T-cell (primary cell): ENCODE measurements at places on chromosomes 7 and 10.

DNA sequence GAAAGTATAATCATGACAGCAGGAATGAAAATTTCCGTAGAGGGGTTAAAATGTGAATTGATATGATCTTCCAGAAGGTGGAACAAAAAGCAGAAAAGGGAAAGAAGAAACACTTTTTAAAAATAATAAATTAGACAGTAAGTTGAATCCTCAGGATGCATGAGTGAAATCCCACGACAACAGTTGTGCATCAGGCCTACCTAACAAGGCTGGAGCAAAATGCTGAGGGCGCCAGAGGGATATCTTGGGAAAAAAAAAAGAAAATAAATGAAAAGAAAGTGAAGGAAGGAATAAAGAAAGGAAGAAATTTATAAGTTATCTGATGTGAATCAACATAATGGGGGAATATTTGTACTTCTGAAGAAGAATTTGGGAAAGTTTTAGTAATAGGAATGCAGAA lies 13.0 kb upstream of the HUS1 start:
- DNase-seq: no peak

GRCh38 chr7:36204929-36205635 lies 52.0 kb downstream of the EEPD1 start:
- DNase-seq: no peak

- no peak for DNase-seq
Observed at GRCh38 chr10:127195041-127195506, 1.3 kb downstream of the INSYN2A start.

DNA sequence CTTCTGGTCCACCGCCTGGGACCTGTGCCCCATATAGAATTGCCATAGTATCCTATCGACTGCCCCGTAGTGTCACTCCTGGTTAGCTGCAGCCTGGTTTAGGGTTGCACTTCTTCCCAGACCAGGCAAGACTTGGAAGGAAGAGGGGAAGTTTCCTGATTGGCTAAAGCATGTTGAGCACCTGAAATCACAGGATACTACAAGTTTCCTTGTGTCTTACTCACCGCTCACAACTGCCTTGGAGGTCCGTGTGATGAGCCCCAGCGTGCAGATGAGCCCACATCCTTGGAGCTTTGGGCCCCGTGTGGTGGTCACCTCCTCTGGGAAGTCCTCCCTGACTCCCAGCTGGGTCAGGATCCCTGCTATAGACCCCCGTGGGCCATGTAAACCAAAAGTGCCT lies 73.9 kb upstream of the GTF2I start:
- DNase-seq: no peak

GRCh38 chr10:76230921-76231285 lies 799.5 kb downstream of the LRMDA start:
- DNase-seq: no peak

- no peak for DNase-seq
Observed at GRCh38 chr10:32104622-32105509, 48.6 kb upstream of the KIF5B start.

- no peak for DNase-seq
Observed at GRCh38 chr7:7324698-7325097, 142.4 kb downstream of the C1GALT1 start.

GRCh38 chr10:121435099-121435875 lies 163.0 kb downstream of the FGFR2 start:
- DNase-seq: no peak

DNA sequence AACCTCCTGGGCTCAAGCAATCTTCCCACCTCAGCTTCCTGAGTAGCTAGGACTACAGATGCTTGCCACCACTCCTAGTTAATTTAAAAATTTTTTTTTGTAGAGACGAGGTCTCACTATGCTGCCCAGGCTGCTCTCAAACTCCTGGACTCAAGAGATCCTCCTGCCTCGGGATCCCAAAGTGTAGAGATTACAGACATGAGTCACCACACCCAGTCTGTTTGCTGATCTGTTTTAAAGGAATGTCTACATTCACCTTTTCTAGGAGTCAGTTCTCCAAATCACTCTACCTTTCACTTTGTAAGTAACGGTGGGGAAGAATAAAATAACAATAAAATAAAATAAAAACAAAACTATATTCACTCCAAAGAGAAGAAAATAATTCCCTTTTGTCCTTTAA lies 86.6 kb upstream of the AGBL3 start:
- DNase-seq: no peak
